ENCODE measurements at places on chromosomes 13 and 19.
A peak's percentile ranks its signal among the peaks of the same experiment; 100 is the strongest.

- no peak for DNase-seq
Measured at GRCh38 chr19:50567052-50567841, 988 bp downstream of the LRRC4B start.

DNA sequence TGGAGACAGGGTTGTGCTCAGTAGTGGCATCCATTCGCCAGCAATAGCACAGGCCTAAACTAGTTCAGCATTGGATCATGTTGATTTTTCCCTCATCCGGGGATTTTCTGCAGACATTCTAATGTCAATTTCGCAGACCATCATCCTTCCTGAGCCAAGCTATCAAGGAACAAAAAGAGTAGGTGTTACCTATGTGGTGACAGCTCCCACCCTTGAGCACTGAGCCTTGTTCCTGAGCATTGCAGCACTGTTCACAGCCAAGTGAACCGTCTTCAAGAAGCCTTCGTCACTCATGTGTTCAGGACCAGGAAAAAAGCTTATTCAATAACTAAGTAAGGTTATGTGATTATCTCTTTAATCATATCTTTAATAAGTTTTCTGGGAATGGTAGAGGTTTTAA is 576.2 kb downstream of the UQCRFS1 start:
- no peak for DNase-seq

DNA sequence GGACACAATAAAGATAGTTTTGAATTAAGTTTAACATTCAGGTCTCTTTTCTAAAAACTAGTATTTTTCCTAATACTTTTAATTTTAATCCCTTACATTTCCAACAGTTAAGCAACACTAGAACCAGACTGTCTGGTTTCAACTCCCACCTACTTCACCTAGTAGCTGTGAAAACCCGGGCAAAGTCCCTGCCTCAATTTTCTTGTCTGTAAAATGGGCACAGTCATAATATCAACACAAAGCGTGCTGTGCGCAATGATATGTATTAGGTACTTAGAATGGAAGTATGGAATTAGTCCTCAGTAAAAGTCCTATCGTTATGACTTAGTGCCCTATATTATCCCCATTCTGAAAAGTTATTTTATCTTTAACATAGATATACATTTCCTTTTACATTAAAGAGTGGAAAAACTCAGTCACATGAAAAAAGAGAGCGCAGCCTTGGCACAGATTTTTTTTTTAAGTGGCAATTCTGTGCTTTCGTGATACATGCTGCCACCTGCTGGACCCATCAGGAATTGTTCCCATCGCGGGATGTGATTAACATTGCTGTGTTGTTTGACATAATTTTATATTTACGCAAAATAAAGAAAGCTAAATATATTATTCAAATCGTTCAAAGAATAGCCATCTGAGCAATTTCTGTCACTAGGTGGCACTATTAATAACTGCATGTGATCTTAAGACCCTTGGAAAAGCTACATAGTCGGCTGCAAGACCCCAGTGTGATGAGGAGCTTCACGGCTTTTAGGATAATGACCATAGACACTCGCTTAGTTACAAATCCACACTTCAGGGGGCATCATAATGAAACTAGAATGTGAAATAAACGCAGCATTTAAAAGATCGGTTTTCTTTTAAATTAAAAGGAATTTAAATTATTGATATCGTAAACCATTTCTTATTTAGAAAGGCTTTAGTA is 59.9 kb downstream of the LIG4 start:
- peak; percentile 18 for DNase-seq

- DNase-seq = no peak
Measured at GRCh38 chr13:86052141-86052540, 252.9 kb upstream of the SLITRK6 start.

DNA sequence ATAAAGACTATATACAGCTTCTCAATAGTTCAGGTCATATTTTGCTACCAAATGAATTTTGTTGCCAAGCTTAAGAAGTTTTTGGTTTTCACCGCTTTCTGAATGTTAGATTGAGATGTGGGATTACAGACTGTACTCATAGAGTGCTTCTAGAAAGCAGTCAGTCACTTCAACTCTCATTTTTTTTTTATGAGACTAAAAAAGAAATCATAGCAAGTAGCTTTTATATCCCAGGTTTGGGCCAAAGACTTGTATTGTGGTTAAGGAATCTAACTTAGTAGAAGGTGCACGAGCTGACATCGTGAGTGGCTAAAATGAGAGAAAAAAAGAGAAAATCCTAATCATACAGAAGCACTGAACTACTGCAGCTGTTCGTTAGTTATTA is 2.2 kb upstream of the USPL1 start:
- no peak for DNase-seq

DNA sequence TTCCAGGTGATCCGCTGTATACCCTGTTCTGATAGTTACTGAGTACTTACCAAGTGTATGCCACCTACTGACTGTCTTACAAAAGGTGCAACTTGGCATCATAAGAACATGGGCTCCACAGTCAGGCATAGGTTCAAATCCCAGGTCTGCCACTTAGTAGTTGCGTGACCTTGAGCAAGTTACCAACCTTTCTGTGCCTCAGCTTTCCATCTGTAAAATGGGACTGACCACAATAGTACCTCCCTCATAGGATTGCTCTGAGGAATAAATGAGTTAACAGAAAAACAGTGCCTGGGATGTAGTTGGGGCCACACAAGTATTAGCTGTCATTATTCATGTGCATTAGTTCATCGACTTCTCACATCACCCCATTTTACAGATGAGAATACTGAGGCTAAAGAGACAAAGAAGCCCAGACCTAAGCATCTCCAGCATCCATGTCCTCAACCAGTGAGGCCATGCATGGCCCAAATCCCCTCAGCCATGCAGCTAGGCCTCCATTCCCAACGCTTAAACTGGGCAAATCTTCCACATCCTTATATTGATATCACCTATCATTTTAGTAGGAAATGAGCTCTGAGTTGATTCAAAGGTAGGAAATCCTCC is 51.3 kb upstream of the UBE2L5 start:
- DNase-seq = no peak

GRCh38 chr13:82654861-82655855 is 1227.1 kb downstream of the SLITRK1 start:
- no peak for DNase-seq

- no peak for DNase-seq
Measured at GRCh38 chr13:71618159-71618558, 248.8 kb downstream of the DACH1 start.

DNA sequence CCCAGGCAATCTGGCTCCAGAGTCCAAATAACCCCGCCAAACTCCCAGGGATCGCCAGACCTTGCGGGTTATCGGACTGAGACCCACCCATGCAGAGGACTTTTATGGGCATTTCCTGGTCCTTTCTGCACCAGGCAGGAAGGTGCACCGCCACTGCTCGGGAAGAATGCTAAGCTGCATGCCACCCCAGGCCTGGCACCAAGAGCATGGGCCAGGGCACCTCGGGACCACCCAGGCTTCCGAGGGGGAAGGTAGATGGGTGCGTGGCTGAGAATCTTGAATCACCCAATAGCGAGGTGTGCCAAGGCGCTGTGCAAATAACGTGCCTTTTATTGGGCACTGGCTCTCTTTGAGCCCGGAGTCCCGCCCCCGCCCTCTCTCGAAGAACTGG is 422 bp upstream of the ZNF575 start:
- DNase-seq = no peak

DNA sequence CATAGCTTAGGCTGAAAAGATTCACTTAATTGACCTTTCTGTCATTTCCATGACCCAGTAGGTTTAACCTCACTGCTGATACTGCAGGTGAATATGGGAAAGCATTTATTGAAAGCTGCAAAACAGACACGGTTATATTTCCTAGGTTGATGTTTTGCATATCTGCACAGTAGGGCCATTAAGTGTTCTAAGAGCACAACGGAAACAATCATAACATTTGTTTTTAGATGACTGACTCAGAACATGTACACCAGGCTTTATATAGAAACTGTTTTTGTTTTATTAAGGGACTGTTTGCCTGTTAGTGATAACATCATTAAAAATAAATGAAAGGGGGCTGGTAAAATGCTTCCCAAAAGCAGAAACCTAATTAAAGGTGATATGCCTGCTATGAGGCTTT is 367.8 kb downstream of the DACH1 start:
- no peak for DNase-seq

DNA sequence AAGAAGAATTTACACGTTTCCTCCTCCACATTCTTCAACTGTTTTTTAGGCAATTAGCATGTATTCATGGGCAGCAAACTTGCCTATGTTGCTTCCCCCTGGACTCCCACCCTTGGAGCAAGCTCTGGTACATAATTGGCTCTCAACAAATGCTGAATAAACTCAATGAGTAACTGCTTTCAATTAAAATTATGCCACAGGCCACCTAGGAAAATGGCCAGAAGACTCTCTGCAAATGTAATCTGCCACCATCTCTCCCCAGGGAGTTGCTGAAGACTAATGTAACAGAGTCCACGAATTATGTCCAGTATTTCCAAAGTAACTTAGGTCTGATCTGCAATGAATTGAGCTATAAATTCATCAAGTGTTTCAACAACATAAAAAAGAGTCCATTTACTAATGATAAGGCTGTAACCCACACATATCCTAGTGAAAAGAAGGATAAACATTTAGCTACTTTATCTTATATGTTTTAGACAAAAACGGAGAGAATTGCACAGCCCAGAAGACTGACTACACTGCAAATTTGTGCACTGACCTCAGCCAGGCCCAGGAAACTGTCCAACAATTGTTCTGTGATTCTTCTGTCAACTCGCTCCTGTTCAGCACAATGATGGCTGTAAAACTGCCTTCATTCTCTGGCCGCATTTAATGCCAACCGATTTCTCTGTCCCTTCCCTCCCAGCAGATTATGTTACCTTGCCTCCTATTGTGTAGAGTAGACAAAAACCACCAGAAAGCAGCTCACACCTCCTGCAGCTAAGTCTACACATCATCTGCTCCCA is 808.6 kb upstream of the ARGLU1 start:
- DNase-seq = no peak

- DNase-seq = peak; percentile 19
Measured at GRCh38 chr13:99436686-99437416, 64.4 kb upstream of the TM9SF2 start.

DNA sequence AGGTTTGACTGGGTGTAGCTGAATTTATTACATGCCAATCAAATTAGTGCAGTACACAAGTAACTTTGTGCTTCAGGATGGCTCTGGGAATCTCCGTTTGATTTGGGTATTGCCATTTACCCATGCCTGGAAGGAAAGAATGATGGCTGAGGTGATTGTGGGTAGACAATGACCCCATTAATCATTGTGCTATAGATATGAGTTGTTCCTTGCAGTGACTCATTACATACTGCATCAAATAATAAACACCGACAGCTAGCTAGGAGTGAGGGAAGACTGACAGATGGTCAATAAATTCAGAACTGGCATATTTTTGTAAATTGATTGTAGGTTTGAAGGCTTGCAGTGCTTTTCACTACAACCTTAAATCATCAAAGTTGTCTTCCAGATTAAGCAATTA is 1069.5 kb downstream of the DIAPH3 start:
- no peak for DNase-seq

GRCh38 chr19:44643605-44644401 is at the start of gene PVR:
TSS of gene PVR (plus strand) at chr19:44643910. CDS start at chr19:44644097, 187 bp downstream.
- peak; percentile 68 for DNase-seq

DNA sequence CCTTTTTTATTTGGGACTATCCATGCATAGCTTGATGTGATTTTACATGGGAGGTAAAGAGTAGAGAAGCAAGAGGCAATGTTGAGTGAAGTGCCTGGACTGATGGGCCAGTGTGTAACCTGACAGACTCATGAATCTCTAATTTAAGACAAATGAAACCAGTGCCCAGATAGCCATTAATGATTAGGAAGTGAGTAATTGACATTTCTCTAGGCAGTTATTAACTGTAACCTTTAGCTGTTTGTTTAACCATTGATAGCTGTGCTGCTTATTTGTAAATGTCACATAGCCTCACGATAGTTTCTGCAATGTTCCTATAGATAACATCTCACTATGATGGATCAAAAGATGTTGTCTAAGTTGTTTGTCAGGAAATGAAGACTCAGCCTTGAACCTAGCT is 1047.5 kb upstream of the SPRY2 start:
- DNase-seq = no peak

- no peak for DNase-seq
Measured at GRCh38 chr13:78993792-78994191, 334.8 kb upstream of the OBI1 start.

DNA sequence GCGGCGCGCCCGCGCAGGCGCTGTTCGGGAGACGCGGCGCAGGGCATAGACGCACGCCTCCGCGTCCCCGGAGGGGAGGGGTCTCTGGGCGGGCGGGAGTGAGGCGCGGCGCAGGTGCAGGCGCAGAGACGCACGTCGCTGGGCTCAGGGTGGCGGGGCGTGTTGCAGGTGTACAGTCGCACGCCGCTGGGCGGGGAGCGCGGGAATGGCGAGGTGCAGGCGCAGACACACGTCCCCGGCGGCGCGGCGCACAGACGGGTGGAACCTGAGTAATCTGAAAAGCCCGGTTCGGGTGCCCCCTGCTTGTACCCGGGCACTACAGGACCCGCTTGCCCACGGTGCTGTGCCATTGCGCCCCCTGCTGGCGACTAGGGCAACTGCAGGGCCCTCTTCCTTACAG is 44.7 kb downstream of the PLPP2 start:
- no peak for DNase-seq

DNA sequence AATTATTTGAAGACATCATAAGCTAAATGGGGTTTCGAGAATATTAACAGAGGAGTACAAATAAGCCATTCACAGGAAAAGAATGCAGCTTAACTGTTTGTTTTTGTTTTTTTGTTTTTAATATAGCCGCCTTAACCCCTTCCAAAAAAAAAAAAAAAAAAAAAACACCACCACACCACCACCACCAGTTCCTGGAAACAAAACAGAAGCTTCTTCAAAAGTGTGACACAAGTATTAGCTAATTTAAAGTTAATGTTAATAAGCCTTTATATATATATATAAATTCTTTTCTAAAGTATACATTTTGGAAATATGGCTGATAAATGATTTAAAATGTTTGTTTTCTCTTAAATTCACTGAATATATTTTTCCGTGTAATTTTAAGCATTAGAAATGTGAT is 1.4 kb downstream of the RAP2A start:
- DNase-seq = no peak

- no peak for DNase-seq
Measured at GRCh38 chr13:51325837-51326236, 13.7 kb upstream of the SERPINE3 start.

- no peak for DNase-seq
Measured at GRCh38 chr19:313988-314815, 23.0 kb upstream of the PLPP2 start.

DNA sequence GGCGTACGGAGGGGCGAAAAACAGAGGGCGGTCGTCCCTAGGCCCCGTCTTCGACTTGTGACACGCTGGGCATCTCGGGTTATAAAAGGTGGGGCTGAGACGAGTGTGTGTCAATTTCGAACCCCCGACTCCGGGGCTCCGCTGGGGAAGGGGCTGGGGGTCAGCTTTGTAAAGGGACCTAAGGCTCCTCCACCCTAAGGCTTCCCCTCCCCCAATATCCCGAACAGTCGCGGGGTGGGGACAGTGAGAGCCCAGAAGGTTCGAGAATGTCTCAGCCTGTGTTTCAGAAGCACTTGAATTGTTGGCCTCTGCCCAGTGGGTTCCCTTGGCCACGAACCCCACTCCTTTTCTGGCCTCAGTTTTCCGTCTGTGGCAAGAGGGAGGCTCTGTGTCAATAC is 450 bp downstream of the SELENOW start:
- peak; percentile 35 for DNase-seq

GRCh38 chr19:17565611-17566010 is 10.2 kb downstream of the COLGALT1 start:
- peak; percentile 26 for DNase-seq

GRCh38 chr19:16025108-16026101 is 50.9 kb upstream of the TPM4 start:
- peak; percentile 62 for DNase-seq

- DNase-seq = peak; percentile 69
Measured at GRCh38 chr19:5132206-5132560, 163.3 kb downstream of the KDM4B start.

- peak; percentile 89 for DNase-seq
Measured at GRCh38 chr19:48660852-48661710, 11.7 kb downstream of the NTN5 start.

Measured in T47D (cell line).